Stimulated activated CD4-positive, alpha-beta T cell treated with anti-CD3 and anti-CD28 coated beads, Interleukin-12 subunit alpha, Interleukin-12 subunit beta, amount 100 ng/mL, for 4 hours (primary cell): ENCODE measurements at places on chromosomes 5 and 9.

DNA sequence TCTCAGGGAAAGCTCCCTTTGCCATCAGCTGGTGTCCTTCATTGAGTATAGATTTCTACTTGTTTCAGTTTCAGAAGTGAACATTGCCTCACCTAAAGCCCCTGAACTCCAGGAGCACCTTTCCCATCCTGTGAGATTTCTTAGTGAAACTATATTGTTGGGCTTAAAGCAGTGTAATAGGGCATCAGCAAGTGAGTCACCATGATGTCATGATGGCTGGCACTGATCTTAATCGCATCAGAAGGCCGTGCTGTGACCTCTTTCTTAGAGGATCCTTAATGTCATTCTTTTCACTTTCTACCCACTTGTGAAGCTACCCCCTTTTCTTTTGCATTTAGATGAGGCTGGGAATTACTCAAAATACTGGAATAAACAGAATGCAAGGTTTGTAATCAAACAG is 401.3 kb downstream of the MTRR start:
- no peak for DNase-seq

DNA sequence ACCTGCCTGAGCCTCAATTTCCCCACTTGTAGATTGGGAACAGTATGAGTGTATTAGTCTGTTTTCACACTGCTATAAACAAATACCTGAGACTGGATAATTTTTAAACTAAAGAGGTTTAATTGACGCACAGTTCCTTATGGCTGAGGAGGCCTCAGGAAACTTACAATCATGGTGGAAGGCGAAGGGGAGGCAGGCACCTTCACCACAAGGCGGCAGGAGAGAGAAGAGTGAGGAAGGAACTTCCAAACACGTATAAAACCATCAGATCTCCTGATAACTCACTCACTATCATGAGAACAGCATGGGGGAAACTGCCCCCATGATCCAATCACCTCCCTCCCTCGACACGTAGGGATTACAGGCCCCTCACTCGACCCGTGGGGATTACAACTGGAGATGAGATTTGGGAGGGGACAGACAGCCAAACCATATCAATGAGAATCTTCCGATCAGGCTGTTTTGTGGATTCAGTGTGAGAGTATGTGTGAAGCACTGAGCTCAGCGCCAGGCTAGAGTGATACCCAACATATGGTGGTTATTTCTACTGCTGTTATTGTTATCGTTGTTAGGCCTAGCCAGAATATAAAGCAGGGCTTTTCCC is 14.6 kb upstream of the LMX1B start:
- no peak for DNase-seq

DNA sequence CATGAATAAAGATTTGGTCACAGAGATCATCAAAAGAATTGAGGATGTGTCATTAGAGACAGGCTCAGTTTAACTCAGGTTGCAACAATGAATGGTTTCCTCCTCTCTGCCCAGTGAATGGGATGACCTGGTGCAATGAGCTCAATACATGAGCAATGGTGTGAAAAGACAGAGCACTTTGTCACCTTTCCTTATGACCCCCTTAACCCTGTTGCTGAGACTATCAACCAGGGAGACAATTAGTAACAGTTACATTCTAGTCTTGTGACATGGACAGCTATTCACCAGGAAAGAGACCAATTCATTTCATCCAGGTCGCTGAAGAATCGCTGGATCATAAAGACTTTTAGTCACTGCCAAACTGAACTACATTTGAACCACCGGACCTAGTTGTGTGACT is 19.9 kb upstream of the CDH6 start:
- no peak for DNase-seq

- no peak for DNase-seq
These were observed 53.0 kb downstream of the ENTREP1 start for GRCh38 chr9:69377981-69378380.

- DNase-seq = no peak
These were observed 279.5 kb upstream of the PIK3R1 start for GRCh38 chr5:67935908-67936566.

DNA sequence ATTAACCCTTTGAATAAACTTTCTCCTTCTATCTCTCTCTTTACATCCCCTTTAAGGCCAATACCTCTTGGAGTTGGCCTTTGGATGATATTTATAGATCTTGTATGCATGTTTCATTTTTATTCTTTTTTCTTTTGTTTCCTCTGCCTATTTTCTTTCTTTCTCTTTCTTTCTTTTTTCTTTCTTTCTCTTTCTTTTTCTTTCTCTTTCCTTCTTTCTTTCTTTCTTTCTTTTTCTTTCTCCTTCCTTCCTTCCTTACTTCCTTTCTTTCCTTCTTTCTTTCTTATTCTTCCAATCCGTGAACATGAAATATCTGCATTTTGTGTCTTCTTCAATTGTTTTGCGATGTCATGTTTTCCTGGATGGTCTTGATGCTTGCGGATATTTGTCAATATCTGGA is 276.1 kb downstream of the ADGRV1 start:
- no peak for DNase-seq
